ENCODE measurements at places on chromosomes 2 and 18.

- no peak for DNase-seq
Observed at GRCh38 chr2:221485503-221485870, 86.6 kb downstream of the EPHA4 start.

DNA sequence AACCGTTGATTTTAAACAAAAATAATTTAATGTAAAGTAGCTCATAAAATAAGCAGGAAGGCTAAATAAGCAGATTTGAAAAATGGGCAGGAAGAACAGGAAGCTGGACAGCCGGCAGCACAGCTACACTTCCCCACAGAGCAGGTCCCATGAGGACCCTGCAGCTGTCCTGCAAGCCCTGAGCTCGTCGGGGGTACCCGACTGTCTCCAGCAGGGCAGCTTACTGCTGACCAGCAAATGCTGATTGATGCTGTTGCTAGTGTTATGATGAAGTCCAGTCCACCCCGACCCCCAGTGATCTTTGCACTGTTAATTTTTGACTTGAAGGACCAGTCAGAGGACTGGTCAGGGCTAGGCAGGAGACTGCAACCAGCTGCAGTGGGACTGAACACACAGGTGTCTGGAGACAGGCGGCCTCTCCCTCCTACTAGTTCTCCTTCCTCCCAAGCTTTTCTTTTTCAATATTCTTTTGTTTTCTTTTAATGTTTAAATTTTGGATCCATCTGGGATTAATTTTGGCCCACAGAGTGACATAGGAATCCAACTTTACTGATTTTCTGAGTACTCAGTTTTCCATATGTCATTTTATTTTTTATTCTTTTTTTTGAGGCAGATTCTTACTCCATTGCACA, 27.7 kb downstream of the POLE4 start:
- no peak for DNase-seq

- no peak for DNase-seq
Observed at GRCh38 chr18:21745231-21745630, 4.6 kb downstream of the MIB1 start.

DNA sequence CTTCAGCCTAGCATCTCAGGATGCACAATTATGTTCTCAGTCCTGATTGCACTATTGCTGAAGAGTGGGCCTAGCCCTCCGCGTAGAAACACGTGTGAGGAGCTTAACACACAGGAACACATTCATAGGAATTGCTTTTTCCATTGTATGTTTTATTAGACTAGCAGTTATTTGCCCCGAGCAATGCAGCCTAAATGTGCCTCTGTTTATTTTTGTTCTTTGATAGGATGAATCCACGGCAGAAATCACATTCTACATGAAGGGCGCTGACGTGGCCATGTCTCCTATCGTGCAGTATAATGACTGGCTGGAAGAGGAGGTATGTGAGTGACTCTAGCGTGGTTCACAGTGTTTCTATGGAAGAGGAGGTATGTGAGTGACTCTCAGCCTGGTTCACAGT, 65.9 kb upstream of the NFATC1 start:
- DNase-seq, result no peak

- DNase-seq, result no peak
Observed at GRCh38 chr2:204535764-204536163, 9.5 kb upstream of the PARD3B start.

GRCh38 chr18:27894746-27895145, 282.2 kb downstream of the CDH2 start:
- DNase-seq, result no peak

DNA sequence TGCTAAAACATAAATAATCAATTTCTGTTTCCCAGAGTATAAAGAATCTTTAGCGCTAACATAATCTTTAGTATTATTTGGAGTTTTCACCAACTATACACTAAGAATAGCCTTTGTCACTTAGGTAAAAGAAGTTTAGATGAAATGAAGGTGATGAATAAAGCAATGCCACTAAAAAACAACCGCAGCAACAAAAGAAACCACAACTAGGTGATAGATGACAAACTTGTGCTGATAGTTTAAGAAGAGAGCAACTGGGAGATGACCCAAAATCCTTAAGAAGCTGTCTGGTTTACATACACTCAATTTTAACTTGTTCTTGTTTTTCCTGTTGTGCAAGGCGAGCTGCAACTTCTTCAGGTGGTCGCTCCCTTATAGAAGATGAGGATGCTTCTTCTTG, 24.8 kb downstream of the IMMT start:
- no peak for DNase-seq

DNA sequence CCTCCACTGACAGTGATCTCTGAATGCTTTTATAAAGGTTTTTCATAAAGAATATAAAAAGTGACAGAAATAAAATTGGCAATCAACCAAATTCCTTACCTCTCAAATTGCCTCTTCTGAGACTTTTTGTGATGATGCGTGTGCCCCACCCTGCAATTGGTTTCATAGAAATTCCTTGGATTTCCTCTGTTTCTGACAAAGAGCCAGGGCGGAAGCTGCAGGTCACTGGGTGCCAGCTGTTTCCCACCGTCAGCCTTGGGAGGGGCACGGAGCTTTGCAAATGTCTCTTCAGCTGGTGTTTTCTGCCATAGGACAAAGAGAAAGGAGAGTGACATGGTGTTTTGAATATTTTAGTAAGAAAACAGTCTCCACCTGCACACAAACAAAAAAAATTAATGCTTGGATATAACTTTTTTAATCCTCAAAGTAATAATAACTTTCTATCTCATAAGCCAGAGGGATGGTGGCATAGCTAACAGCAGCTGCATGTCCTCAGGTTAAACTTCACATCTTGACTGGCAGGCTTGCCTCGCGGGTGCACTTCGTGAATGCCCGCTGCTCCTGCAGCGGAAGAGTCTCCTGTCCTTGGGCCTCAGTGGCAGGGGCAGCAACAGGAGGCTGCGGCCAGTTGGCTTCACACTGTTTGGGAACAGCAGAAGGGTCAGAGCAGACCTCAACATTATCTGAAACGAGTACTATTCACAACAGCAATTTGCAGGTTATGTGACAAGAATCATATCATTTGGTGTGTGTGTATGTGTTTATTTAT, 24.7 kb downstream of the AGAP1 start:
- no peak for DNase-seq

DNA sequence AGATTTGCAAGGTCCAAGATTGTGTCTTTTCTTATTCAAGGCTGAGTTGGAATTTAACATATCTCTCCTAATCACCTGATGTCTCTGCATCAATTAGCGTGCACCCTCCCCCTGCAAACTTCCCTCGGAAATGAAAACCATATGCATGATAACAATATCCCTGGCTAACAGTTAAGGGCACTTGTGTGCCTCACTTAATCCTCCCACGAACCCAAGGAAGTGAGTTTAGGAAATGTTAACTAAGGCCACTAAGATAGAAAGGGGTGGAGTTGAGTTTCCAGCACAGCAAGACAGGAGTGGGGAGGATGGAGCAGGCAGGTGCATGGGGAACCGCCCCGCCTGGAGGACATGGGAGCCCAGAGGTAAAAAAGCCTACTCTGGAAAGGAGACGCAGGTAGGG, 52.4 kb upstream of the PTMA start:
- no peak for DNase-seq

DNA sequence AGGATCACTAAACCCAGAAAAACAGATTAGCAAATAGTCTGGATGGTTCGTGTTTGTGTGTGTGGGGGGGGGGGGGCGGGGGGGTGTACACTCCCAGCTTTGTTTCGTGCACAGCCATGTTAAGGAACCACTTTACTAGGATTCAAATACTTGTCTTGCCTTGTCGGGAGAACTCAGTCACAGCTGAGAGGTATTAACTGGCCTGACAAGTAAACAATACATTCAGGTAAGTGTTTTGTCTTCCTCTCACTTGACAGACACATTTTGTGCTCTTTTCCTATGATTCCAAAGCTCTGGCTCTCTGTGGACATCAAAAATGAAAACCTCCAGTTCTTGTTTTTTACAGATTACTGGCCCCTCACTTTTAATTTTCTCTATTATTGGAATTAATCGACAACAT, 173.5 kb downstream of the LRP1B start:
- DNase-seq, result no peak

GRCh38 chr2:106858810-106859209, 27.2 kb downstream of the ST6GAL2 start:
- DNase-seq, result no peak

Data from glomerular endothelial cell (primary cell).